ENCODE measurements at places on chromosomes 3 and 15.
A peak's percentile ranks its signal among the peaks of the same experiment; 100 is the strongest.

DNA sequence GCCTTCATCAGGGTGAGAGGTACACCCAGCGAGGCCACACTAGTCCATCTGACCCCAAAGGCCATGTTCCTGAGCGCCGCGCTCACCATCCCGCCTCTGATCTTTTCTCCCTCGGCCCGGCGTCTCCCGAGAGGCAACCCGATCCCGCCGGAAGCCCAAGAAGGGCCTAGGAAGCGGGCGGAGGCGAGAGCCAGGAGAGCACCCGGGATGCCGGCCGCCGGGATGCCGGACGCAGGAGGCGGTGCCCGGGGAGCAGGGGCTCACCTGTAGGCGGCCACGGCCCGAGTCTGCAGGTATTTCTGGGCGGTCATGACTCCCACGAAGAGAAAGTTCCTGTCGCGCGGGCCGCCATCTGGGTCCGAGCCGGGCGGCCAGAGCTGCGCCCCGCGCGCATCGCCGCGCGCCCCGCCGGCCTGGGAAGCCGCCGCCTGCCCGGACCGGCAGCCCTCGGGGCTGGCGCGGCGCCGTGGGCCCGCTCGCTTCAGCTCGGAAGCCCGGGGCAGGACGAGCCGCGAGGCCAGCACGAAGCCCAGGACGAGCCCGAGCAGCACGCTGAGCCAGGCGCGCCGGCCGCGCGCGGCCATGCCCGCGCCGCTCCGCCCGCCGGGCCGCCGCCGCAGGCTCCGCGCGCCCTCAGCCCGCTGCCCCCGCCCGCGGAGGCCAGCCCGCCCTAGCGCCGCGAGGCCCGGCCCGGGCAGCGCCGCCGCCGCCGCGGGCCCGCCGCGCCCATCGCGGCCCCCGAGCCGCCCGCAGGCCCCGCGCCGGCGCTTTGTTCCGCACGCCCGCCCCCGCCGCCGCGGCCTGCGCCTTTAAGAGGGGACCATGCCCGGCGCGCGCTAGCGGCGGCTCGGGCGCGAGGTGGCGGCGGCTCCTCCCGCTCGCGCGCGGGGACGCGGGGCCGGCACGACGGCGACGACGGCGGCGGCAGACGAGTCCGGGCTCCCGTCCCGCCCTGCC, 697 bp downstream of the CHSY1 start:
- DNase-seq, result no peak

GRCh38 chr15:48414015-48414414, 82.8 kb downstream of the DUT start:
- DNase-seq, result peak; percentile 98

DNA sequence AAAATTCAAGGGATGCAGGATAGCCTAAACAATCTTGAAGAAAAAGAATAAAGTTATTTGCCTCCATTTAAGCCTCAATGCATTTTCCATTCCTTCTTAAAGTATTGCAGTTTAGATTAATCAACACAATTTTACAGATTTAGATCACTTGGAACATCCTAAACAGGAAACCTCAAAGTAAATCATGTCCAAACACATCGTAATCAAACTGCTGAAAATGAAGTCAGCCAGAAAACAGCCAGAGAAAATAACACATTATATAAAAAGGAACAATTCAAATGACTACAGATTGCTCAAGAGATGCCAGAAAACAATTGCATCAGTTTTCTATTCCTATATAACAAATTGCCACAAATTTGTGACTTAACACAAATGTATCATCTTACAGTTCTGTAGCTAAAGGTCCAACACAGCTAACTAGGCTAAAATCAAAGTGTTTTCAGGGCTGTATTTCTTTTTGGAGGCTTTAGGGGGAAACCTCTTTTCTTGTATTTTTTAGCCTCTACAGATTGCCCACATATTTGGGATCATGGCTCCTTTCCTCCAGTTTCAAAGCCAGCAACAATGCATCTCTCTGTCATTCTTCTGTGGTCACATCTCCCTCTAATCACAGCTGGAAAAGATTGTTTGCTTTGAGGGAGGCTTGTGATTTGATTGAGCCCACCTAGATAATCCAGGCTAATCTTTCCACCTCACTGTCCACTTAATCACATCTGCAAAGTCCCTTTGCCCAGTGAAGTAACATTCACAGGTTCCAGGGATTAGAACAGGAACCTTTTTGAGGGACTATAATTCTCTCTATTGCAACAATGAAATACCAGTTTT, 543.3 kb upstream of the UBE2E2 start:
- no peak for DNase-seq

DNA sequence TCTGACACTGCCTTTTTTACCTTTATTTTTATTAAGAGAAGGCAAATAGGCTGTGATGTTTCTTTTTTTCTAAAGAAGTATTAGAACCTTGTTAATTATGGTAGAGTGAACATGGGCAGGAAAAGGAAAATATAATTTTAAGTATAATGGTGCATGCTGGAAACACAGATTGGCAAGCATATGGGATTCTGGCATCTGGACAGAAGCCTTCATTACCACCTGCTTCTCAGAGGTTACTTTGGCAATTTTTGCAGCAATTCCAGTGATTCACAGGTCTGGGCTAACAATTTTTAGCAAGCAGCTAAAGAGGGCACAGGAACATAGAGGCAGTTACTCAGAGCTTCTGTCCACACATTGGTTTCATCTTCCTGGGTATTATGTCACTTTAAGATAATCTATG, 258.3 kb downstream of the DIPK2A start:
- DNase-seq, result no peak

DNA sequence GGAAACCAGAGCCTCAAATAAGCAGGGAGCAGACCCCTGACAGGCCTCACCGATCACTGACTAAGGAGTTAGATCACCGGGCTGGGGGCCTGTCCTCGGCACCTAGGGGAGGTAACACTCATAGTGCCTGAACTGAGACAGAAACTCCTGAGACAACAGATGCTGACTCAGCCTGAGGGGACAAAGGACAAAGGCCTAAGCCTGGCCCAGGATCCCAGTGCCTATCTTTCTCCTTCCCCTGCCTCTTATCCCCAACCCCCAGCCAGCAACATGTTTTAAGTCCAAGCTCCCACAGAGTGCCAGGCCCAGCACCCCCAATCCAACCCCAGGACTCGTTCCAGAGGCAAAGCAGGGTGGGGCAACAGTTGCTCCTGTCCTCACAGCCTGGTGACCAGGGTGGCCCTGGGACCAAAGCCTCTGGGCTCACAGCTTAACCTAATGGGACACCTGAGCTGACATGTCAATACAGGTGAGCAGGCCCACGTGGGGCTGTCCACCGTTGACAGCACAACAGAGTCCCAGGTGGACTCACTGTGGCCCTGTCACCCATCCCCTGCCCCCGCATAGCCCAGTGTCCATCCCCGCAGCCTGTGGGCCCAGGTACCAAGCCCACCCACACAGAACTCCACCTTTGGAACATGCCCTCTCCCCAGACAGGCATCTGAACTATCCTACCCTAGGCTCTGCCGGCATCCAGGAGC, 37.4 kb downstream of the ADCY5 start:
- no peak for DNase-seq

DNA sequence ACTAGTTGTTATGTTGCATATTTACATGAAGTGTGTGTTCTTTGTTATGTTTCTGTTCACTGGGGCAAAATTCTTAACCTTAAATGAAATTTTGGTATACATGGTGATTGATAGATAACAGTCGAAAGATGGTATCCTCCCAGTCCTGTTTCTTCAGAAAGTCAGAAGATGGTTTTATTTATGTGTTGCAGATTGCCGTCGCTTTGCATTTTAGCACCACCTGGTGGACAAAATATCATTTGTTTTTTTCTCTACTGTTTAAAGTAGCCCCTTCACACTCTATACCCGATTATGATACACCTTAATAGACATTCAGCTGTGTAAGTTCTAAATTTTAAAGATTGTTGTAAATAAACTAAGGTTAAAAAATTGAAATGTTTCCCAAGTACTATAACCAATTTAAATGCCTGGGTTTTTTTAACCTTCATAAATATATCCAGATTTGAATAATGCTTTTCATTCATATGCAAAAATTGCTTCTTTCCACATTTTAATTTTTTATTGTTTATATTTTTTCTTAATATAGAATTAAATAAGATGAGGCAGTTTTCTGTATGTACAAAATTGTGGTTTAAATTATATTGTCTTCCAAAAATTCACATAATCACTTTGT, 152.2 kb downstream of the ALCAM start:
- peak; percentile 69 for DNase-seq

- DNase-seq, result no peak
Measured at GRCh38 chr3:87805670-87806069, 253.1 kb downstream of the CGGBP1 start.

DNA sequence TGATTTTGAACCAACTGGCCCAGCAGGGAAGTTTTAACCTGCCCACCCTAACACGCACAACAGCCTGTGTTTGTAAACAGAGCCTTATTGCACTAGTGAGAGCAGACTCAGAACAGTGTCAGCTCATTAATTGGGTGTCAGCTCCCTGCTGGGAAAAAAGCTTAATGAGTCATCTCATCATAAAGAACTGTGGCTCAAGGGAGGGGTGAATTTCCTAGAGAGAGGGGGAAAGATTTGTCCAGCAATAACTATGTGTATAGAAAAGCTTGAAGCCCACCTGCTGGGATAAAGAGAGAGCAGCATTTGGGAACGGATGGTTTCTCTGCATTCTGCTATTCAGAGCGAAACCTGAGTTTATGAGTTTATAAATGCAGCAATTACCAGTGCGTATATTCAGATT, 48.9 kb upstream of the GMNC start:
- DNase-seq, result no peak

GRCh38 chr15:58267051-58267450, 128.9 kb downstream of the AQP9 start:
- no peak for DNase-seq

DNA sequence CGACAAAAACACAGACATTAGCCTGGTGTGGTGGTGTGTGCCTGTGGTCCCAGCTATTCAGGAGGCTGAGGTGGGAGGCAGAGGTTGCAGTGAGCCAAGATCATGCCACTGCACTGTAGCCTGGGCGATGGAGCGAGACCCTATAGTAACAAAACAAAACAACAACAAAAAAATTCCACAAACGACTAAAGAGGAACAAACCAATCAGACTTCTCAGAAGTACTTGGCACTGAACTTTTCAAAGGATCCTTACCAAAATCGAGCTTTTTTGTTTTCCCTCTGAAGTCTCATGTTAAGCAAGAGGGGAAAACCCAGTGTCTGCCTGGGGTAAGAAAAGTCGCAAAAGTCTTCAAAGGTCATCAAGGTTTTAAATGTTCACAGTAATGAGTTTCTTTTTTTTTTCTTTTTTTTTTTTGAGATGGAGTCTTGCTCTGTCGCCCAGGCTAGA, 30.1 kb upstream of the TFRC start:
- DNase-seq, result no peak

- no peak for DNase-seq
Measured at GRCh38 chr3:70640481-70640880, 328.0 kb upstream of the MDFIC2 start.

DNA sequence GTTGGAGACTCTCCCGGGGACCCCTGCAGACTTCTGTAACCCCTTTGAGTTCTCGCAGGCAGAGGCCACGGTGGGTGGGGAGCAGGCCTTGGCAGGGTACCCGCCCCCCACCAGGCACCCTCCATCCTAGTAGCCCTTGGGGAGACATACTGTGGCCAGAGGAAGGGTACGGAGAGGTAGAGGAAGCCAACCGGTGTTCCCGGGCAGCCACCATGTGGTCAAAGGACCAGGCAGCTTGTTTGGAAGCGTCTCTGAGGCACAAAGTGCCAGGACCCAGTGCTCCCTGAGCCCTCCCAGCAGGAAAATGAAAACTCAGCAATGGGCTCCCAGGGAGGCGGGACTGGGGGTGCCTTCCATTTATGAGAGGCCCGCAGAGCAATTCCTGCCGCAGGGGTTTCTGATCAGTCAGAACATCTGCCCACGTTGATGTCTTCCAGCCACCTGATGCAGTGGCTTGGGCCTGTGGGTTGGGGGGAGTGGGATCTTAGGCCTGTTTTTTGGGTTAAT, 53.0 kb upstream of the CGNL1 start:
- no peak for DNase-seq

DNA sequence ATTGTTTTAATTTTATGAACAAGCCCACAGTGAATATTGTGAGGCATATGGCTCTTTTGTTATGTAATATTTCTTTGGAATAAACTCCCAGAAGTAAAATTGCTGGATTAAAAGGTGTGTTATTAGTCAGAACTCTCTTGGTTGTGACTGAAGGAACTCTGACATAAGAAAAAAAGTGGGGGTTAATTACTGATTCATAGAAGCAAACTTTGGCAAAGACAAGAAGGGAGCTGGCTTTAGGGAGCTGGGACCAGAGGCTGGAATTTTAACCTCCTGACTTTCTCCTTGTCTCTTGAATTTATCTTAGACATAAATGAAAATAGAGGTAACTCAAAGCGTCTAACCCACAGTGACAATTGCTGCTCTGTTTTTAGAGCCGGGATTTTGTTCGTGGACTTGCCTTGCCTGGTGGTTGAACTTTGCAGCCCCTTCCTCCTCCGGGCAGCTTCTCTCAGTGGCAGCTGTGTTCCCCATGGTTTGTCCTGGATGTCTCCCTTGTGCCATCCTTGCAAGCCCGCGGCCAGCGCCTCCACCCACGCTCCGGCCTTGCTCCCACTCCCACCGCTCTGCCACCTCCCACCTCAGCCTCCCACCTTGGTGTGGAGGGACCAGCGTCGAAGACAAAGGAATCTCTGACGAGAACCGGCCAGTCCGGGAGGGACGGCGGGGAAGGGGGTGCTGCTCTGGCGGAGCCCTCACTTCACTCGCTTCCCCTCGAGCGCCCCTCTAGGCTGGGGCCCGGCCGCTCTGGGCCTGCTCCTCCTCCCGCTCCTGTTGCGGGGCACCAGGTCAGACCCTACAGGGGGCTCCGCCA, 28.0 kb downstream of the ARHGAP31 start:
- DNase-seq, result no peak

DNA sequence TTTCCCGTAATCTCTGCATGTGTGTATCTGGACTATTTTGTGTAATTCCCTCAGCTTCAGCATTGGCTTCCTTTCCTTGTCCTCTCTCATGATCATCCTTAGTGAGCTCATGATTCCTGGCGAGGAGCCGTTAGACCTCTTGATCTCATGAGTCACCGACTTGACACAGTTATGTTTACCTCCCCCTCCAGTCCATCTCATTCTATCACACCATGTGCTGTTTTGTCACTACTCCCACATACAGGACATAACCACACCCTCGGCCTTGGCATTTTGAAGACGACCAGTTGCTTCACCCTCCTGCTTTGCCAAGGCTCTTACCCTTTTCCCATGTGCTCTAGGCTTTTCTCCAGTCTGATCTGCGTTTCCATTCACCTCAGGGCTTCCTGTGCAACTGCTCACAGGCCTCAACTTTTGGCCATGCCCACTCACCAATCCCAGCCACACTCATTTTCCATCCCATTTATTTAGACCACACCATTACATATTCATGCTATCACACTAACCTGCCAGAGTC, 41.5 kb downstream of the CP start:
- DNase-seq, result peak; percentile 100

DNA sequence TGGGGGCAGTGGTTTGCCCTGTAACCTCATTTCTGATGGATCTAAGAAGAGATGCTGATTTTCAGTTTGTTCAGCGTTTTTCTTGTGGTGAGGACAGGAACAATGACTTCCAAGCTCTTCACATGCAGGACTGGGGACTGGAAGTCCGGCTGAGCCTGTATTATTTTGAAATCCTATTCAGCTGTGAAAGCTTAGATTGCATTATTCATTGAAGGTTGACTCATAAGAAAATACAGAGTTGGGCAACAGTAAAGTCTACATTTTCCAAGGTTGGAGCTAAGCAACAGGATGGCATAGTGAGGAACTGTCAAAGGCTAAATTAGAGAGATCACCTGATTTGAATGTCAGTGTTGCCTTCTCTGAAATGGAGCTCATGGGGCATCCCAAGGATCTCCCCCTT, 230.9 kb upstream of the FEZF2 start:
- DNase-seq, result peak; percentile 87

GRCh38 chr15:71505962-71506361, 304.4 kb upstream of the NR2E3 start:
- no peak for DNase-seq

GRCh38 chr3:15726881-15727280, 70.9 kb downstream of the ANKRD28 start:
- no peak for DNase-seq
